ENCODE measurements at places on chromosomes 3 and 15.

DNA sequence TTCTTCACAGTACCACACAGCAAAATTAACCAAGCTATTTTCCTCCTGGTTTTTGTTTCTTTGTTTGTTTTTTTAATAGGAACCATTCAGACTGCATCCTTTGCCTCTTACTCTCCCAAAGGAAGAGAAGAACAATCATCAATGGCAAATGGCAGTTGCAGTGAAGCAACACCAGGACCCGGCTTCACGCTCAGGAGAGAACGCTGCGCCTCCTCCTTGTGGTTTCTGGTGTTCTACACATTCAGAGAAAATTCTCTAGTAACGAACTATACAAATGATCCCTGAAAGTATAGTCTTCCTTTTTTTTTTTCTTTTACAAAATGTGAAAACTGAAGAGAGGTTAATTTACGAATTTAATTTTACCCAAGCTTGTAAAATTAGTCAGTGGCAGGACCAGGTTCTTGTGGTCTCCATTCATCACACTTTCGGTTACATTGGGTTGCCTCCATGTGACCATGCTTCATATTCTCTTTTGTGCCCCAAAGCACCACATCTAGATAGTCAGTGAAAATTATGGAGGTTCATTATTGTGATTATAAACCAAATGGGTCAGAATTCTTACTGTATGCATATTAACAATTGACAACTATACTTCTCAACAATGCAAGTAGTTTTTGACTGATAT lies 10.6 kb upstream of the MINDY2 start:
- no peak for DNase-seq

DNA sequence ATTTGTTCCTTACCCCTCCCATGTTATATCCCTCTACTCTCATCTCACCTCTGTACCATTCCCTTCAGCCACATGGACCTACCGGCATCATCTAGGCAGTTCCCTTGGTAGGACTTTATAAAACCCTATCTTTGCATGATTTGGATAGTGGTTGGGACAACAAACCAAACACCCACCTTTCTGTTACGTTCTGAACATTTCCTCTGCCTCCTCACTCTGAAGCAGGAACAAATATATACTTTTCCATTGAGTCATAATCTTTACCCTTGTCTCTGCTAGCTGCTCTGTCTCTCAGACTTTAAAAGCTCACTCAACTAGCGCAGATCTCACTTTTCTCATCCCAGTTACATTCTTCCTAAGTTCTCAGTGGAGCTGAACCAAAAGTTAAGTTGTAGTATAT lies 17.8 kb downstream of the UBXN7 start:
- DNase-seq: no peak

DNA sequence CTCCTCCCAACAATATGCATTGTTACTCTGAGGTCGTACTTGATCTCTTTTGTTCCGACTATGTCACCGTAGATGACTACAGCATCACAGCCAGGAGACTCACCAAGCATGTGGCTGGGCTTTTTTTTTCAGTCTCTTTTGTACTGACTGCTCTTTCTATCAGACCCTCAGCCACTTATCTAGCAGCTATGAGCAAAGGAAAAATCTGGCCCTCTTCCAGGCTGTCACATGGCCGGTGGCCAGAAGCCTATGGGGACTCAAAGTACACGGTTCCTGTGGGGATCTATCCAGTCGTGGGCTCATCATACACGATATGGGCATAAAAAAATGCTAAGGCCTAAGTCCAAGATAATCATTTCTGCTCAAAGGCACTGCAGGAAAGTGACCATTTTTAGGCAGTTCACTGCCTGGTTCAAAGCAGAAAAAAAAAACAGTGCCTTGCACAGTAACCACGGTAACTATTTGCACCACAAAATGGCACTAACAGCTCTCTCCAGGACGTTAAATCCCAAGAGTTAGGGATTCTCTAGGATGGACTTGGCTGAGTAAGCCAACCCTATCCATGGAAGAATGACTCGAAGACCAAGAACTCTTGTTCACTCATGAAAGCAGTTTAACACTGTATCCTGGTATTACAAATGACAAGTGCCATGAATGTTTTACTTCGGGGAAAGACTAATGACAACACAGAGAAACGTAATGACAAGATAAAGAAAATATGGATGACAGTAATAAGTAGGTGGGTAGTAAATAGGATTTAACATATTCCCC lies 50.3 kb downstream of the SHQ1 start:
- DNase-seq: peak; percentile 46

DNA sequence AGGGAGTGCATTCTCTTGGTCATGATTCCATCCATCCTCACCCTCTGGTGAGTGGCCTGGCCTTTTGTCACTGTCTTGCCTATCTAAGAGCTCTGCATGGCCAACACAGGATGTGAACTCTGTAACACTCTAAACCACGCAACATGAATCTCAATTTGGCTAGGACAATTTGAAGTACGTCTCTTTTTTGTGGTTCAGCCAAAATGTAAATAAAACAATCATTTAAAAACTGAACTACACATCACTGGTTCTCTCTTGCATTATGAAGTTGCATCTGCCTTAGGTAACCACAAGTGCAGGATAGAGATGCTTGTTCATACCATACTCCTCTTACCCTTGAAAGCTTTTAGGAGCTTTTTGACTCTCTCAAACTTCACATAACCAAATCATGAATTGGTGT lies 27.3 kb downstream of the CCR3 start:
- no peak for DNase-seq

All from NT2/D1 (cell line).